Suppressor macrophage treated with lipopolysaccharide for 4 hours (primary cell): ENCODE measurements at places on chromosomes 16 and 17.

- no peak for DNase-seq
These were observed 58.2 kb downstream of the NACA2 start for GRCh38 chr17:61532826-61533225.

GRCh38 chr16:12009922-12010321 is 33.4 kb downstream of the SNX29 start:
- DNase-seq: no peak

GRCh38 chr17:41917192-41917591 is 1.6 kb downstream of the ACLY start:
- peak; percentile 12 for DNase-seq

GRCh38 chr16:59339871-59340270 is 605.8 kb upstream of the GOT2 start:
- DNase-seq: no peak

DNA sequence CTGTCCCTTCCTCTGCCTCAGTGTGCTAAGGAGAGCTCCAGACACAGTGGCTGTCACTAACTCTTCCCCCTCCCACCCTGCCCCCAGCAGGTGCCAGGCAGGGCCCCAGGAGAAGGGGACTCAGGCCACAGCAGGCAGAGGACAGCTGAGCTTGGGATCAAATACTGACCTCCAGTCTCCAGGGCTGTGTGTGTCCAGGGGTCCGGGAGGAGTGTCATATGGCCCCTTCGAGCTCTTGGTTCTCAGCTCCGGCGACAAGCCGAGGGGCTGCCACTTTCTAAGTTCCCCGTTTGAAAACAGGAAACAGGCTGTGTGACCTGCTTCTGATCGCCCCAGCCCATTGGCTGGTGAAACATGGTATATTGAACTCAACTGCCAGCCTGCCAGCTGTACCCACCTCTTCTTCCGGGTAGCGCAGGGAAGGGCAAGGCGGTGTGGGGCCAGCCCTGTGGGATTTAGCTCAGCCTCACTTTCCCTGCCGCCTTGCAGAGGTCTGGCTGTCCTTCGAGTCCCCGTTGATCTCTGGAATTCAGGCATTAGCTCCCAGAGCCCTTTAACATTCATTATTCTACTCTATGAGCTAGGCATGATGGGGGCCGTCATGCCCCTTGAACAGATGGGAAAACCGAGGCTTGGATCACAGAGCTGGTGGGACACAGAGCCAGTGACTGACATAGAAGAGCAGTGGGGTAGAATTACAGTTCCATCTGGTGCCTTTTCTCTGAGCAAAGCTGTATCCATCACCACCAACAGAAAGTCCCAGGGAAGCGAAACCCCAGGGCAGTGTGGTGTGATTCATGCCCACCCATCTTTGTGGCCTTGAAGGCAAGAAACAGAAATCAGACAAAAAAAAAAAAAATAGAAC is at the start of gene SNX20:
Gene SNX20 (minus strand): TSS at position 292 of the 865 bp plus-strand sequence. CDS start 3,786 bp downstream, outside the sequence.
- DNase-seq: peak; percentile 91

GRCh38 chr16:4994719-4995434 is 36.7 kb downstream of the SEC14L5 start:
- no peak for DNase-seq

- no peak for DNase-seq
These were observed 234.8 kb downstream of the IRX3 start for GRCh38 chr16:54051821-54052220.

DNA sequence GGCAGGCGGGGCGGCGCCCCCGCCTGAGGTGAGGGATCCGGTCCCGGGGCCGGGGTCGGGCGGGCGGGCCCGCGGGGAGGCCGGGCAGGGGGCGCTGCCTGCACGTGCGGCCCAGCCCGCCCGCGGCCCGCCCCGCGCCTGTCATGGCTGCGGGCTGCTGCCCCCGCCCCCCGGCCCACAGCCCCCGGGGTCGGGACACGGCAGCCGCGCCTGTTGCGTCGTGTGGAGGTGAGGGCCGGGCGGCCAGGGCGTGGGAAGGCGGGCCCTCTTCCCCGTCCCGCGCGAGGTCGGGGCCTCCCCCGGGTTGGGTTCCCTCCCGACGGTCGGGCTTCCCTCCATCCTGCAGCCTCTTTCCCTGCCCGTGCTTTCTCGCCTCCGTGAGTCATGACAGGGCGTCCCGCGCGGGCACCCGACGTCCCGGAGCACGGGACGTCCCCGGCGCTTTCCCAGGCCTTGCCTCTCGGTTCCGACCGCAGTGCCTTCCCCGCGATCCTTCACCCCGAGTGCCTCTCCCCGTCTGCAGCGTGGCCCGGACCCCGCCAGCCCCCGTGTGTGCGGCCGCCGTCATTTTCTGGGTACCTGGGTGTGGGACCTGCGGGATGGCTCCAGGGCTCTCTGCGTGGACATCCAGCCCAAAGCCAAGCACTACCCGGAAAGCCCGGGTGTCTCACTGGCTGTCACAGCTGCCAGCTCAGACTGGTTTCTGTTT is 76.7 kb downstream of the CHD9 start:
- peak; percentile 80 for DNase-seq

- no peak for DNase-seq
These were observed 28.2 kb upstream of the TMEM220 start for GRCh38 chr17:10758062-10758461.

DNA sequence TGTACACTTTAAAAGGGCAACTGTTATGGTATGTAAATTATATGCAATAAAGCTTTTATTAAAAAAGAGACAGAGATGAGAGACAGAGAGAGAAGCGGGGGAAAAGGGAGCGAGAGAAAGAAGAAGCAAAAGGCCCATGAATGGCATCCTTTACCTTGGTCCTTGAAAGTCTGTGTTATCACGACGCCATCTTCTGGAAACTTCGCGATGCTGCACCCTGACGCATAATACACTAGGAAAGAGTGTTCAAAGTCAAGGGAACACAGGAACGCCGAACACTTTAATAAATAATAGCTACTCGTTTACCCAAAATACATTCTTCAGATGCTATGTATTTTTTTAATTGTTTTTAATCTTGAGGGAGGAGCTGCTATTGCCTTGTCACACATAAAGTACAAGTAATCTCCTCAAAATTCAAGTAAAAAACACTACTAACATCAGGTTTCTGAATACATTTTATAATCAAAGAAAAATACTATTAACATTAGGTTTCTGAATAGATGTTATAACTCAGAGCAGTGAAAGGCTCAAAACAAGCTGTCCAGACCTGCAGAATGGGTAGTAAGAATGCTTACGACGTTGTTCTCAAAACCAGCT is 23.0 kb upstream of the SLC38A8 start:
- peak; percentile 61 for DNase-seq

GRCh38 chr17:69506489-69506888 is 92.0 kb downstream of the MAP2K6 start:
- no peak for DNase-seq

DNA sequence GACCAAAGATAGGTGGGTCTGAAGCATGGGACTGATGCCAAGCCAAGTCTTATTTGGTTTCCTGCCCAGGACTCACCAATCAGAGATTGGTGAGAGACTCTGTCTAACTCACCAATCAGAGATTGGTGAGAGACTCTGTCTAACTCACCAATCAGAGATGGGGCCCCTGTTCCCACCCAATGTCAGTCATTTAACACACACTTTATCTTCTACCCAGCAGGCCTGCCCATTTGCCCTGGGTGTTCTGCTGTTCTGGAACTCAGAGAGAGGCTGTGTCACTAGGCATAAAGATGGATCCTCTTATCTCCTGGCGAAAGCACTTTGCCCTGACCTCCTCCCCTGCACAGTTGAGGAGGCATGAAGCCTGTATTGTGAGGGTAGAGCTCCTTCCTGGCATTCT is 5.4 kb upstream of the RHOT1 start:
- no peak for DNase-seq

DNA sequence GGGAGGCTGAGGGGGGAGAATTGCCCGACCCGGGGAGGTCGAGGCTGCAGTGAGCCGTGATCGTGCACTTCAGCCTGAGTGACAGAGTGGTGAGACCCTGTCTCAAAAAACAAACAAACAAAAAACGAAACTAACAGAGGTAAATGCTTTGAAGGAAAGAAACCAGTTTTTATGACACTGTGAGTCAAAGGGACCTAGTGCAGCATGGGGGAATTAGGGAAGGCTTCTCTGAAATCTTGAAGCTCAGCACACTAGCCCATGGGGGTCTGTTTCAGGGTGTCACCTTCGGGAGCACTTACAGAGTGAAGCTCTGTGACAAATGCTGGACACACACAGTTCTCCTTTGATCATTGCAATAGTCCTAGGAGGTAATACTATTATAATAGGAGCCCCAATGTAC is 16.6 kb downstream of the ITPRIPL2 start:
- DNase-seq: no peak

DNA sequence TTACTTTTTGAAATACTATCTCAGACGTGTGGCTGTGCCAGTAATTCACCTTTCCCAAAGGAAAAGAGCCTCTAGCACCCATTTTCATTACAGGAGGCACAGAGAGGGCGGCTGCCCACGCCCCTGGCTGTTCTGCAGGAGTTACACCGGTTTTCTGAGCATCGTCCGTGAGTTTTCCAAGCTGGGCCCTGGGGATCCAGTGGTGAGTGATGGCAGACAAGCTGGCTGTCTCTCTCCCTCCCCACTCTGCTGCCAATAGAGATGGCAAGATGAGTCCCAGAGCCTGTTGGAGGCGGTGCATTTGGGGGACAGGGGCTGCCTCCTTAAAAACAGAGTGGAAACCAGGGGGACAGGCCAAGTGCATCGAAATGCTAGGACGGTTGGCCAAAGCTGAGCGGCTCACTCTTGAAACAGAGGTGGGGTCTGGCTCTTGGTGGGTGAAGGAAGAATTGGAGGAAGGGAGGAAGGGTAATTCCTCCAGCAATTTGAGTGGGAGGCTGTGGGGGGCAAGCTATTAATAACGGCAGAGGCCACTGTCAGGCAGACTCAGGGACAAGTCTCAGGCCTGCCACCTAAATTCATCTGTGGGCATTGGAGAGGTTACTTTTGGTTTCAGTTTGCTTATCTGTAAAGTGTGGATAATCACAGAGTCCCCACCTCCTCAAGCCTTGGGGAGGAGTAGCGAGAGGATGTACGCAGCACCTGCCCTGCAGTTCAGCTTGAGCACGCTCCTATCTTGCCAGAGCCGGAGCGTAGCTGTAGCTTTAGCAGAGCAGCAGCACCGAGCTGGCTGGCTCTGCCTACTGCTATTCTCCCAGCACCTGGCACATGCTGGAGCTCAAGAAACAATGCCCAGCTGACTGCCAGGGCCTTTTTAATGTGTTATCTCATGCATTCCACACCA is 7.5 kb upstream of the NOS2 start:
- DNase-seq: peak; percentile 47

DNA sequence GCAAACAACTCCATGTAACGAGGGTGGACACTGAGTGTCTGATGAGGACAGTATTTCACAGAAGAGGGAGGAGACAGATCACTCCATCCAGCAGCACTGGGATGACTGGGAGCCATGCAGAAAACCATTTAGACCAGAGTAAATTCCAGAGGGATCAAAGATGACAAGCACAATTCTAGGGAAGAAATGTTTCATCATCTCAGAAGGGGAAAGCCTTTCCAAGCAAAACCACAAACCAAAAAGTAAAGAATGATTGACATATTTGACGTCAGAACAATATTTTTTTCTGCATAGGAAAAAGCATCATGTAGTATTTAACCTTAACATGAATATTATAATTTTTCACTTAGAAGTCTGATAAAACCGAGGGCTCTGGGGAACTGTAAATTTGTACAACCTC is 4.8 kb downstream of the DNASE1 start:
- no peak for DNase-seq

- DNase-seq: peak; percentile 88
These were observed at the start of gene VAMP2 for GRCh38 chr17:8162233-8162996. TSS of gene VAMP2 (minus strand) at chr17:8162948. CDS start at chr17:8162879, 69 bp downstream.

DNA sequence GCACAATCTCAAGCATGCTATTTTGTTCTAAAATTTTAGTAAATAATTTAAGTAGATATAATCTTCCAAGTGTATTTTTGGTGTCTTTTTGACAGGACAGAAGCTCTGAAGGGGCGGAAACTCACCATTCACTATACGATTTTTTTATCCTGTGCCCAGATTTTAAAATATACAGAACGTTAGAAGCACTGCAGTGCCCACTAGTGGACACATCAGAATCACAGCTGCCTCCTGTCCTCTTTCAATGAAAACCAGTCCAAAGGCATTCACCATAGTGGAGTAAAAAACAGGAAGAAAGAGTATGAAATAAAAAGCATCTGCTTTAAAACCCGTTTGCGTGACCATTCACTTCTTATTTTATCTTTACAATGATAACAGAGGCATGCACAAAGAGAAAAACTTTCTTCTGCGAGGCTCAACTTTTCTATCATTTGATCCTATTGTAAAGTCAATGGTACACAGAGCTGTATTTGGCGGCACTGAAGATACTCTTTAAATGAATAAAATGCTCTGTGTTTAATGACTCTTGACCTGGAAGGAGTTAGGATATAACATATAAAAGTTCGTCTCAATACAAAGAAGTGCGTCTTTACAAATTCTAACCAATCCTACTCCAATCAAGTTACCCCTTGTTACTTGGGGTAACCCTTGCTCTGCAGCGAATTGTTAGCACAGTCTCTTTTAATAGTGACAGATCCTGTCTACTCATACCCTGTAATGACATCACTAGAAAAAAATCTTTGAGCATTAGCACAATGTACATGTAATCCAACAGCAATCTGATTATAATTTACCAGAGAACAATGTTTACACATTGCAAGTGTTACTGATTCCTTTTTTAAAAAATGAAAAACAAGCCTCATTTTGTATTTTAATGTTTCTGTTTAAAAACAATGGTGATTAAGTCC is 339.8 kb upstream of the PSMD7 start:
- DNase-seq: peak; percentile 53

GRCh38 chr17:36863676-36864612 is 73.3 kb upstream of the LHX1 start:
- no peak for DNase-seq

GRCh38 chr17:41029633-41030245 is at the start of gene KRTAP1-4:
TSS of gene KRTAP1-4 (minus strand) at chr17:41030195. CDS start at chr17:41030078, 117 bp downstream.
- DNase-seq: no peak

DNA sequence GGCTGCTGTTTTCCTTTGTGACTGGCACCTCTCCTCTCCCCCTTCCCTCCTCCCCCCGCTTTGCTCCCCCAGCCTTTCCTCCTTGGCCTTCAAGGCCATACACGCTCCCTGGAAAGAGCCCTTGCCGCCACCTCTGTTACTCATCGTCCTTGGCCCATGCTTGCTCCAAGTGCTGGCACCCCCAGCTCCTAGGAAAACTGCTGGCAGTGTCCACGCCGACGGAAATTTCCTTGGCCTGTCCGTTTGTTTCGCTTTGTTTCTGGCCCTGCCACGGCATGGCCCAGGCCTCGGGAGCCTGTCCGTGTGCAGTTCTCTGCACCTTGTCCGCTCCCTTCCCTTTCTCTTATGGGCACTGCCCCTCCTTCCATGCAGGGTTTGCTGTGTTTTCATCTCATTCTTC is 18.0 kb downstream of the CA5A start:
- no peak for DNase-seq

DNA sequence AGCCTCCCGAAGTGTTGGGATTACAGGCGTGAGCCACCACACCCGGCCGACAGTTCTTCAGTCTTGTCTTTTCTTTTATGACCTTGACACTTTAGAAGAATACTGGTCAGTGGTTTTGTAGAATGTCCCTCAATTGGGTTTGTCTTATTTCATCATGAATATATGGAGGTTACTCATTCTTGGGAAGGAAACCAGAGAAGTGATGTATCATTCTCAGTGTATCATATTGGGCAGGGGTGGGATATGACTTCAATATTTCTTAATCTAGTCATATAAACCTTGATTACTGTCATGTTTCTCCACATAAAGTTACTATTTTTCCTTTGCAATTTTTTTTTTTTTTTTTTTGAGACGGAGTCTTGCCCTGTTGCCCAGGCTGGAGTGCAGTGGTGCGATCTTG is 36.9 kb downstream of the SNTB2 start:
- no peak for DNase-seq

- DNase-seq: no peak
These were observed 15.9 kb upstream of the SLC12A3 start for GRCh38 chr16:56848955-56849689.
